NCI-H2029 treated with DMSO at 0.1 percent for 48 hours (cell line): ENCODE measurements at places on chromosomes 5 and 9.

- DNase-seq: no peak
These were observed 645 bp downstream of the SAP30L start for GRCh38 chr5:154446195-154447088.

GRCh38 chr9:71145179-71145578, 23.8 kb upstream of the TRPM3 start:
- DNase-seq: no peak

DNA sequence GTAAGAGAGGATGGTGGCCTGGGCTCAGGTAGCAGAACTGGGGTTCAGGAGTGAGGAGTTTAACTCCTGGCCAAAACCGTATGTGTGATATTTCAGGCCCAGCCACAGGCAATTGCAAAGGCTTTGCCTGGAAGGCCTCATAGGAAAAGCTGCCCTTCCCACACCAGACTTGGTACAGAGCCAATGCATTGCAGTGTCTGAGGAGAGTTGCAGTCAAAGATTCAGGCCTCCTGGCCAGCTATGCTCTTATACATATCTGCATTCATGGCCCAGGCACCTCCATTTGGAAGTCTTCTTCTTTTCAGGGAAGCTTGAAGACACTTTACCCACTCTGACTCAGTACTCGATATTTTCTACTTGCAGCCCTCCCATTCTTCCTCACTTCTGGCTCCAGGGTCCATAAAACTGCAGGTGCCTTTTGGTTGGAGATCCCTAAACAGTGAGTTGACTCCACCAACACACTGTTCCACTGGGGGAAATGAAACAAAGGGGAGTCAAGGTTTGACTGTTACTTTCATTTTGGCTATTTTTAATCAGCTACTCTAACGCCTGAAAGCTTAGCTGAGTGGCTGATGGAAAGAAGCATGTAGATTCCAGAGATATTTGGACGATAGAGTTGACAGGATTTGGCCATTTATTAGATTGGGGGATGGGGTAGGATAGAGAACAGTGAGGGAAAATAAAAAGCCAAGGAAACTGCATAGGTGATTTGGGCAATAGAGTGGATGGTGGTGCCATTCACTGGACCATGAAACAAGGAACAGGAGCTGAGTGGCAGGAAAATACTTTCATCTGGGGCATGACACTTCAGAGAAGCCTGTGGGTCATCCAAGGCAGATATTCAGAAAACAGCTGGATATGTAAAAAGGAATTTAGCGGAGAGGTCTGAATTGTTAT, 30.6 kb upstream of the IL33 start:
- no peak for DNase-seq

DNA sequence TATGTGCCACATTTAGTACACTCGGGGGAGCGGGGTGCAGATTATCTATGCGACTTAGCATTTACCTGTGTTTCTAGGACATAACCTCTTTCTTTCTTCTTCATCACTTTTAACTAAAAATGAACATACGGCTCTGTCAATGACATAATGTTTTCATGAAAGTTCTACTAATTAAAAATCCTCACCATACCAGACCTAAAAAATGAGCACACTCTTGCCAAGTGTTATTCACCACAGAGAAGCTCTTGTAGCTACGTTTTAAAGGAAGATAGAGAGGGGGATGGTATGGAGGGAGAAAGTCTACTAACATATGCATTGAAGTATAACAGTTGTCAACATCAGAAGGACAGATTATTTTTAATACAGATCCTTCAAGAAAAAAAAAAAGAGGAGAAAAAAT, 1.6 kb downstream of the CDH10 start:
- DNase-seq: no peak

DNA sequence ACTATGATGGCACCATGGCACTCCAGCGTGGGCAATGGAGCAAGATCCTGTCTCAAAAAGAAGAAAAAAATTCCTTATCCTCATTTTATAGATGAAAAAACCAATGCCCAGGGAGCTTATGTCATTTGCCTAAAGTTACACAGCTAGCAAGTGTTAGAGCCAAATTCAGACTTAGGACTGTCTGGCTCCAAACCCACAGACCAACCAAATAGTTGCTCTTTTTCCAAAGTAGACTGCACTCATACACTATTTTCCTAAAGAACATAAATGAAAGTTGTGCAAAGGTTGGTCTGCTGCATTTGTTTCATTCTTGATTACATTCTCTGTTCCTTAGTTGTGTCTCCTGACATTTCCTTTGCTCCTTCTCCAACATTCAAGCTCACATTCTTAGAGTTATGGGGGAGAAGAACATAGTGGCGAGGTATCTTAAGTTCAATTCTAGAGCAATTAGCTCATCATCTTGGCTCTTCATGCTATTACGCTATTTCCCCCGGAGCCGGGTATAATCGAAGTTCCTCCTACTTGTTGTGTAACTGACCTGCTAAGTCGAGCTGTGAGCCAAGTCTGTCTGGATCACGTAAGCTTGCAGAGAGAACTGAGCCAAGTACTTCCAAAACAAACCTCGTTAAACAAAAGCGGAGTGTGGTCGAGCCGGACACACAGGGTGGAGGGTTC, 138.3 kb downstream of the RFK start:
- no peak for DNase-seq

- DNase-seq: no peak
These were observed 3.9 kb downstream of the PLPPR1 start for GRCh38 chr9:101032426-101032825.

- DNase-seq: no peak
These were observed 224.6 kb downstream of the PLK2 start for GRCh38 chr5:58235299-58235698.

GRCh38 chr9:6811436-6811835, 53.7 kb downstream of the KDM4C start:
- no peak for DNase-seq

DNA sequence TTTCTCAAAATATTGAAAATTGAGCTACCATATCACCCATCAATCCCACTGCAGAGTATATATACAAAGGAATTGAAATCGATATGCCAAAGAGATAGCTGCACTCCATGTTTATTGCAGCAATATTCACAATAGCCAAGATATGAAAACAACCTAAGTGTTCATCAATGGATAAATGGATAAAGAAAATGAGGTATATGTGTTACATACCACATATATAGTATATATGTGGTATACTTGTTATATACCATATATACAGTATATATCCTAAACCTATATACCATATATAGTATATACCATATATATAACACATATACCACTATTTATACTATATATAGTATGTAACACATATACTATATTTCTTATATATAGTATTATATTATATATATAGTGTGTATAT, 313.3 kb downstream of the ZNF608 start:
- DNase-seq: no peak

GRCh38 chr5:33439905-33440481, 772 bp upstream of the TARS1 start:
- no peak for DNase-seq

DNA sequence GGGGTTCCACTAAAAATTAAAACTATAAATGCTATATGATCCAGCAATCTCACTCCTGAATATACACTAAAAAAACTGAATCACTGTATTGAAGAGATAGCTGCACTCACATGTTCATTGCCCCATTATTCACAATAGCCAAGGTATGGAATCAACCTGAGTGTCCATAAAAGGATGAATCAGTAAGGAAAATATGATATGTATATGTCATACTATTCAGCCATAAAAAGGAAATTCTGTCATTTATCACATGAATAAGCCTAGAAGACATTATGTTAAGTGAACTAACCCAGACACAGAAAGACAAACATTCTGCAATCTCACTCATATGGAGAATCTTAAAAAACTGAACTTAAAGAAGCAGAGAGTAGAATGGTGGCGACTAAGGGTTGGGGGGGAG, 1376.2 kb upstream of the CDH9 start:
- DNase-seq: no peak

DNA sequence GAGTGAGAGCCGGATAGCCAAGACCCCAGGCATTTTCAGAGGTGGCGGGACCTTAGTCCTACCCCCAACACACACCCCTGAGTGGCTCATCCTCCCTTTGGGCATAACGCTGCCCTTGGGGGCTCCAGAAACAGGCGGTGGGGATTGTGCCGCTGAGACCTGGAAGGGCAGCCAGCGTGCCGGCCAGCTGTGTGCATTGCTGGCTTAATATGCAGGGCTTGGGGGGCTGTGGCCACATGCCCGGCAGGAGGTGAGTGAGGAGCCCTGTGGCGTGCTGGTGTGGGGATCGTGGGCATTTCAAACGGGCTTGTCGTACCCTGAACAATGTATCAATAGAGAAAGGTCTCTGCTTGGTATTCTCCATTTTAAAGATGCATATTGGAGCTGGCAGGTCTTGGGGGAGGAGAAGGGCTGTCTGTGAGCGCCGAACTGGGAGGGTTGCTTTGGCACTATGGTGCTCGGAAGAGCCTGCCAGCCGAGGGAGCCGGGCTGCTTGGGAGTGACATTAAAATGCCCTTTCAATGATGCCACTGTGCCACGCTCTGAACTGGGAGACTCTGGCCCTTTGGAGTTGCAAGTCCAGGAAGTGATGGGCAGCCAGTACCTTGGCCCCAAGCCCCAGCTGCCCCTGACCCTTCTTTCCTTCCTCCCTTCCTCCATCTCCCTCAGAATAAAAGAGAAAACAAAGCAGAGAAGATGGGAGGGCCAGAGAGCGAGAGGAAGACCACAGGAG, 11.2 kb upstream of the OLFM1 start:
- no peak for DNase-seq

DNA sequence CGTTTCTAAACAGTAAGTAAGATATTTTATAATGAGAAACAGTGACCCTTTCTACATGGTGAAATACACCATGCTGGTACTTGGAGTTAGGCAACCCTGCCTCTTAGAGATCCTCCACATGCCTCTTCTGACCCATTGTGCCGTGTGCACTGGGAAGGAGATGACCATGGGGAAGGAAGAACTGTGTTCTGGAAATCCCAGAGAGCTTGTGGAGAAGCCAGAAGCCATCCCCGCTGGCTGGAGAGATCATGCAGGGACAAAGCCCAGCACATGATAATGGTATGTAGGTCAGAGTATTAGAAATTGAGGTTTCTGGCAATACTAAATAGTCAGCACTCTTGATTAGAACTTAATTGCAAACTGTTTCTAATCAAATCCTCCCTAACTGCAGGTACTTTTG, 307.3 kb downstream of the FBXL7 start:
- no peak for DNase-seq

GRCh38 chr9:20220286-20220685, 402.0 kb downstream of the MLLT3 start:
- DNase-seq: no peak

DNA sequence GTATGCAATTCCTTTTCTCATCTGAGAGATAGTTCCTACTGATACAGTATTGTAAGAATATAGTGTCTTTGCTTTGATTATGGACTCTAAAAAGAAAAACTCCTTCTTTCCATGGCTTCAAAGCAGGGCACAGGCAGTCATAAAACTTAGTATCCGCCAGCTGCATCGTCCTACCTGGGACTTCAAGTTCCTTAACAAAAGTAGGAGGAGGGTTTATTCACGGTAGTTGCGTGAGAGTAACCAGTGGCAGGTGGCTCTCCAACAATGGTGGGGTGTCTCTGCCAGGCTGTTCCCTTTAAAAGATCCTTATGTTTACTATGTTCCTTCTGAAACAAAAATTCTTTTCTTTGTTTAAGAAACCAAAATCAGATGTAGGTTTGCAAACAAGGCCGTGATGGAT, 173.5 kb upstream of the DMAC1 start:
- DNase-seq: no peak

- no peak for DNase-seq
These were observed 307.7 kb upstream of the TLE4 start for GRCh38 chr9:79264041-79264440.

DNA sequence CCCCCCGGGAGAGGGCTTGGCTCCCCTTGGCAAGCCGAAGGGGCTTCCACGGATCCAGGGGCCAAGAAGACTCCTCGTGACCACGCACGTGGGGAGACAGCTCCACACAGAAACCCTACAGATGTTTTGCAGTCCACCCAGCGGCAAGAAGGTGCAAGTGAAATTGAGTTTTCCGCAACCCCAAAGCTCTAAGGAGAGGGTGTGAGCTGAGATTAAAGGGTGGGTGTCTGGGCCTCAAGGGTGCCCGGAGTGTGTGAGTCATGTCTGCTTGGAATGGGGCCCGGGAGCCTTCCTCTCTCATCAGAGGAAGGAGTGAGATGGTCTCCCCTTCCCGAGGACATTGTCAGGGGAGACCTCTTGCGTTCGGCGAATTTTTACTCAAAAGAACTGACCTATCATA, 79.1 kb downstream of the OLFM1 start:
- no peak for DNase-seq

DNA sequence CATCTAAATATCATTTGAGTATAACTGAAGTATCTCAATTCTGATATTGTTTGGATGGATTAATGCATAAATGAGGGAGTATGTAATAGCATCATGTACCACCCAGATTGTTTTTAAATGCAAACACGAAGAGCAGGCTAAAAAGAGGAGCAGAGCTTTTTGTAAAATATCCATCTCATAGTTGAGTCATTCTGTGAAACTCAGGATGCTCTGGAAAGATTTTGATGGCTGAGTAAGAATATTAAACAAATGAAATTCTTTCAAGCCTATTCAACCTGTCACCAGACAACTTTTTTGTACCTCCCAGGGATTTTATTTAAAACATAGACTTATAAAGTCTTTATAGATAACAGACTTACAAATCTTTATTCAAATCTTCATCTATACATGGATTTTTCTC, 625.9 kb downstream of the TLE4 start:
- no peak for DNase-seq

DNA sequence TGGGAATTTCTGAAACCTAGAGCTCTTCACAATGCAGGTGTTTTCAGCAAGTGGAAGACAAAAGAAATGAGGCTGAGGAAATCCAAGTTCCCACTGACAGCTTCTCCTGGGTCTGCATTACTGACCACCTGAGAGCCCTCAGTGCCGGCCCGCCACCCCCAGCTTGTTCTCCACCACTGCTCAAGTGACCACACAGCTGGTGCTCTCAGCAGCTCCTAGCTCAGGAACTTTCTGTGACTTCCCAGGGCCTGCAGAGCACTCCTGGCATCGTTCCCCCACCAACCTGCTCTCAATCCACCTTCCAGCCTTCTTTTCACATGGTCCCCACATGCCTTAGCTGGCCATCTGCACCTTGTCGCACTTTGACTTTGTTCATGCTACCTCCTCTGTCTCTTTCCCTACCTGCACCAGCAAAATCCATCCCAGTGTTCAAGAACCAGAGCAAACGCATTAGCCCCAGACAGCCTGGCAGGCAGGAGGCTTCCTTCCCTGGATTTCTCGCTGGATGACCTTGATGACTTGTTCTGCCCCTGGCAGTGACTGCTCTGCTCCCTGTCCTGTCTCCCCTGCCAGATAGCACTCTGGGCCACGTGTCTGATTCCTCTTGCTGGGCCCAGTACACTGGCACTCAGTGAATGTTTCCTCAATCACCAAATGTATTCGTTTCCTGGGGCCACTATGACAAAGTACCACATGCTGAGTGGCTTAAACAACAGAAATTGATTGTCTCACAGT, 35.1 kb upstream of the NANS start:
- no peak for DNase-seq

- DNase-seq: no peak
These were observed 68.5 kb downstream of the MYO10 start for GRCh38 chr5:16867577-16867953.

GRCh38 chr5:170832241-170832640, 29.6 kb upstream of the RANBP17 start:
- no peak for DNase-seq

GRCh38 chr9:1179366-1179765, 129.2 kb downstream of the DMRT2 start:
- DNase-seq: no peak

- DNase-seq: no peak
These were observed 736 bp upstream of the GLDC start for GRCh38 chr9:6646293-6646636.

- DNase-seq: no peak
These were observed 72.7 kb upstream of the HSPA9 start for GRCh38 chr5:138647794-138648410.
